Esophagus muscularis mucosa (tissue), 4 donors: ENCODE measurements at places on chromosomes 1 and 21.

DNA sequence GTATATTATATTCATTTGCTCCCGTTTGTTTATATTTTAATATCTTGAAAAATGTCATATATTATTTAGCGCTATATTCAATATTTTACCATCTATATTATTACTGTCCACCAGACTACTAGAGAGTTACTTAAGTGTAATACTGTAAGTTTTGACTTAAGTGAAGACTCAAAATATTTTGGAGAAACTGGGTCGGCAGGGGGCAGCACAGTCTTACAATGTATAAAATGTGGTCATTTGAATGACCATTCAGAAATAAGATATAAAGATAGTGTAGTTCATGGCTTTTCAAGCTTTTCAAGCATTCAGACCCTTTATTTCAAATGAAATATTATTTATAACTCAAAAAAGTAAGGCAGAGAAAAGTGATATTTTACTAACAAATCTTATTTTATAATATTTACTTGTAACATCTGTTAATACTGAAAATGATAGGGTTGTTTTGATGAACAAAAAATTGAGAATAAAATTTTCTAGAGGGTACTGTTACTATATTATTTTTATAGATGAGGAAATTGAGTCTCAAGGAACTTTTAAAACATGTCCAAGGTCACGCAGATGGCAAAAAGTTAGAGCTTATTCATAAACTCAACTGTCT is 89.0 kb upstream of the SERTAD4 start:
- DNase-seq, result no peak

- DNase-seq, result no peak
Observed at GRCh38 chr21:41668686-41669532, 97.9 kb downstream of the RIPK4 start.

DNA sequence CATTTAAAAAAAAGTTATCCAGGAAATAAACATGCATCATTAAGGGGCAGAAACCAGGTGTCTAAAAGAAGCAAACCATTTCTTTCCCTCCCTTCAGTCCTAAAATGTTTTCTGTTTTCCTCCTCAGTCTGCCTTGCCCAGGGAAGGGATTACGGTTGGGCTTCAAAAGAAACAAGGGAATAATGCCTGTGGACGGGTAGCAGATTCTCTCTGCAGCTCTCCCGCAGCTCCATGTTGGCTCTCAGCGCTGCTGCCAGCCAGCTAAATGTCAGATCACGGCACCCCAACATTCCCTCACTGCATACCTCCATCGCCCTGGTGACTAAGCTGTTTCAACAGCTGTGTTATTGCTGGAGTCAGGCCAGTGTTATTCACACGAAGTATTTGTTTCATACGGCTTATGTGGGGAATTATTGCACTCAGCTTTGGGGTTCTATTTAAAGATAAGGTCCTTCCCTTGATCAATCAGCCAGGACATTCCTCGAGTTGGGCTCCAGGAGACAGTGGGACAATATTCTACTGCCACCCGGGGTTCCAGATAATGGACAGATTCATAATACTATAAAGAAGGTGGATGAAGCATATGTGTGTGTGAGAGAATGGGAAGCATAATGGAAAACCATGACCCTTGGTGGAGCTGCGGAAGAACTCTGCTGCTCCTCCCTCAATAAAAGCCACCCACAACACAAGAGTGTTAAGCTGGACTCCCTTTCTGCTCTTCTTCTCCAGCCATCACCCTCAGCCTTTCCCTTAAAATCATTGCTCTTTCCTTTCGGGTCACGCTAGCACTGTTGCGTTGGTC is 58.2 kb downstream of the WLS start:
- DNase-seq, result no peak

GRCh38 chr1:19210772-19211549 is 895 bp upstream of the UBR4 start:
- DNase-seq, result no peak

DNA sequence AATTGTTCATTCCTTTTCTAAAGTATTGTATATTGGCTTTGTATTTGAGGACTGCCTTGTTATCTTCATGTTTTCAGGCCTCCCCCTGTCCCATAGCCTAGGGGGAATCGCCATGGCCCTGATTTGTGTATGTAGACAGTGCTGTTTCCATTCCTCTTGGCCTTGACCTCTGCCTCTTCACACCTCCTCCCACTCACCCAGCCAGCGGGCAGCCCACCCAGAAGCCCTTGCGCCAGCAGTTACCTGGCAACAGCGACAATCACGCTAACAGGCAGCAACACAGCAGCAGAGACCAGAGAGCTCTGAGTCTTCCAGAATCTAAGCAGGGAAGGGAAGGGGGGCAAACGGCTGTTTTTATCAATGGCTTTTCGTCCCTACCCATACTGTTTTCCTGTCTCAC is 50.0 kb upstream of the NPL start:
- peak; percentile 86 for DNase-seq

DNA sequence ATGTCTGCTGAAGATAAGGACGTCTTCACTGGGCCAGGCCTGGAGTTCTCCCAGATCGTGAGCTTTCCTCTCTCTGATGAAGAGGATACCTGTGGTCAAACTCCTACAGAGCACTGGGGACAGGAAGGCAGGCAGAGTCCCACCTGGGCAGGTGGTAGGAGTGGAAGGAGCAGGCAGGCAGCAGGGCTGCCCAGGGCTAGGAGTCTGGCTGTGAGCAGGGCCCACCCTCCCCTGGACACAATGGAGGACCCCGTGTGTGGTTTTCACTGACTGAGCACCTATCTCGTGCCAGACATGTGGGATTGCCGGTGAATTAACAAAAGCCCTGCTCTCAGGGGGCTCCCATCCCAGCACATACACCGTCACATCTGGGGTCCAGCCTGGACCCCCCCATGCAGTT is 4.9 kb upstream of the SAMD11 start:
- DNase-seq, result no peak

DNA sequence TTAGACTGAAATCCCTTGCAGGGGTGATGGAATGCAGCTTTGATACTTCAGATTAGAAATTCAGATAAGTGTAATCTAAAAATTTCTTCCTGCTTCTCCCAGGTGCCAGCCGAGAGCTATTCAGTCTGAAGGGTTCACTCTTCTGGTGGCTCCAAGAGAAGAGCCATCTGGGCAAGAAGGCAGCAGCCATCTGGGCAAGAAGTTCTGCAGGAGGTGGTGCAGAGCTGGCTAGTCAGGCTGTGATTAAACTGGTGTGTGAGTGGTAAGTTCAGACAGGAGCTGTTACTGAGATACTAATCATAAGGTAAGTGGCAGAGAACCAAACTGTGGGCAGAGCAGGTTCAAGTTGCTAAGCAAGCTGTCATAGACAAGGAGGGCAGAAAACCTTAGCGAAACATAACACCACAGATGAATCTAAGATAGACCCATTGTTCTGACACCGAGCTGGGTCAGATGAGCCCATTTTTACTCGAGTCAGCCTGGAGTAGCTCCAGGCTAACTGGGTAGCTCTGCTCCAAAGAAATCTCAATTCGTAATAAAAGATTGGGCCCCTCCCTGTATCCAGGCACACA is 14.4 kb upstream of the TP53BP2 start:
- DNase-seq, result no peak

DNA sequence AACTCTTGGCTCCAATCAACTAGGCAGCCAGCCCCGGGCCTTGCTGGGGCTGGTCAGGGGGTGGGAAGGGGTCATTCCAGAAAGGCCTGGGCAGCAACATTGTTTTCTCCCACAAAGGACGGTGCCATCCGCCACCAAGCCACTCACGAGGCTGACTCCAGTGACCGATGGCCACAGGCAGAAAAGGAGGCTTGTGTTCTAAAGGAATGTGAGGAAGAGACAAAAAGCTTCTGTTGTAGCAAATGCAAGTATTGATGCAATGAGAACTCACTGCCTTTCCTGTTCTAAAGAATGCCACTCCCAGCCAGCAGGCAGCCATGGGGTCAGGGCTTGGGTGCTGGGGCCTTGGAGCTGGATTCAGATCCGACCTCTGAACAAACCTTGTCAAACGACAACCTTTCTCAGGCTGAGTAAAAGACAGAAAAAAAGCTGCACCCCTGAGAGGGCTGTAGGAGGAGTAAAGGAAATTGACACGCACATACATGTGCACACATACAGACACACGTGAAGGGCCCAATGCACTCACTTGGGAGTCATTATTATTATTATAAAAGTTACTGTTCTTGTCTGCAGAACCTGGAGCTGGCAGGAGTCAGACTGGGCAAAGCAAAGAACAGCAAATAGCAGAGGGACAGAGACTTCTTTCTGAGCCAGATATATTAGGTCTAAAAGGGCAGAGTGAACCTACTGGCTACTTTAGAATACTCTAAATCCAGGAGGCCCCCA is 13.9 kb upstream of the PRMT2 start:
- no peak for DNase-seq

- DNase-seq, result peak; percentile 81
Observed at GRCh38 chr1:46822248-46822826, 23.5 kb downstream of the CYP4B1 start.

GRCh38 chr1:191546803-191547202 is 611.5 kb upstream of the RGS18 start:
- DNase-seq, result no peak

GRCh38 chr1:69791311-69791710 is 223.6 kb downstream of the LRRC7 start:
- no peak for DNase-seq

GRCh38 chr1:4362314-4363044 is 291.9 kb upstream of the AJAP1 start:
- no peak for DNase-seq

GRCh38 chr1:149844650-149845255 is 54.6 kb upstream of the BOLA1 start:
- DNase-seq, result no peak

DNA sequence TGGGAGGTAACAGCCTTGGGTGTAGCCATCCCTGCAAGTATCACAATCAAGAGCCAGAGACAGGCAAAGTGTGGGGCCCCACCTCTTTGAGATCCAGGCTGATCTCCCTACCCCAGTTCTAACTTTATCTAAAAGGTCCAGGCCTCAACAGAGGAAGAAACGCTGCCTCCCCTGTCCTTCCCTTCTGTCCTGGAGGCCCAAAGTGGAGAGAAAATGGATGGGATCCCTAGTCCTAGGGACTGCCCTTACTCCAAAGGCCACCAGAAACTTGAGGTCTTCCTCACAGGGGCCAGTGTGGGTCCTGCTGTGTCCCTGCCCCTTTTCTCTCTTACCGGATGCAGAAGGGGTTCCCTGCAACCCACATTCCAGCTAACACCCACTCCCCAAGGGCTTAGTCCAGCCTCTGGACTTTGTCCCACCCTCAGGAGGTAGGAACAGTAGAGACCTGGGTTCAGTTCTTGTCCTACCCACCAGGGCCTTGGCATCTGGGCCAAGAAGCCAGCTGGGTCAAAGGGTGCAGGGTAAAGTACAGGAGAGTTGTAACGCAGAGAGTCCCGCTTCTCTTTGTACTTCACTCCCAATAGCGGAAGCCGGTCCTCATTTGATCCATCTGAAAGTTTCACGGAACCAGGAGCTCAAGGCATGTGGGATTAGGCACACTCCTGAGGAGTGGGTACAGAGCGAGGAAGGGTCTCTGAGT is 1.9 kb downstream of the HDGF start:
- no peak for DNase-seq

DNA sequence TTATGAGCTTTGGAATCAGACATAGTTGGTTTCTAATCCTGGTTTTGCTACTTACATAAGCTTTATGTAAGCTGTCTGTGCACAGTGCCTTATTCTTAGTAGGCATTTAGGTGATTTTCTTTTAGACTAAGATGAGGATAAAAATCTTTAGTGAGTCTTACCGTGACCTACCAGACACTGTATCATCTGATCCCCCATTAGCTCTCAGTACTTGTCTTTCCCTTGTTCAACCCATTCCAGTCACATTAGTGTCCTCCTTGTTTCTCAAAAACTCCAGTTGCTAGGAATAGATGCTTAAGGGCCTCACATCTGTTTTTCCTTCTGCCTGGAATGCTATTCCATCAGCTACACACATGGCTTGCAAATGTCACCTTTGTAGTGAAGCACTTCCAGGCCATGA is 18.8 kb downstream of the PPP1R12B start:
- no peak for DNase-seq

DNA sequence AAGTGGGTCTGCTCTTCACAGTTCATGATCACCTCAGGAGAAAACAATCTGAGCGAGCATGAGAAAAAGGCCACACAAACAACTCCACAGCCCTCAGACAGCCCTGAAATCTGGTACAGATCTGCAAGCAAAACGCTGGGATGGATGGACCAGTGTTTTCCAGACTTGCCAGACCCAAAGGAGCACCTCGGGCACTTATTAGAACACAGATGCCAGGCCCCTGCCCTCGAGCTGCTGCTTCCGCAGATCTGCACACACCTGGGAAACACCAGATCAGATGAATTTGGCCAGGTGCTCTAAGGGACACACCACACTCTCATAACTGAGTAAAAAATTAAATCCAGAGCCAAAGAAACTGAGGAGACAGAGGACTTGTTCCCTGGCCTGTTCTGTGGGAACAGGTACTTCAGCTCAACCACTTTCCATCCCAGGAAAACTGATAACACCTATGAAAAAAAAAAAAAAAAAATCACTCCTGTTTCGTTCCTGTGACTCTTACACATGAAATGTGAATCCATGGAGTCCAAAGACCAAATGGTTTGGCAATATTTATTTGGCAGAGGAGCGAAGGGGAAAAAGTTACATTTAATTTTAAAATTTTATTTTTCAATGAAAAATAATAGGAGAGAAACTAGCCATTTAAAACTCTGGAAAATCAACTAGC is 202.9 kb upstream of the ESRRG start:
- no peak for DNase-seq

DNA sequence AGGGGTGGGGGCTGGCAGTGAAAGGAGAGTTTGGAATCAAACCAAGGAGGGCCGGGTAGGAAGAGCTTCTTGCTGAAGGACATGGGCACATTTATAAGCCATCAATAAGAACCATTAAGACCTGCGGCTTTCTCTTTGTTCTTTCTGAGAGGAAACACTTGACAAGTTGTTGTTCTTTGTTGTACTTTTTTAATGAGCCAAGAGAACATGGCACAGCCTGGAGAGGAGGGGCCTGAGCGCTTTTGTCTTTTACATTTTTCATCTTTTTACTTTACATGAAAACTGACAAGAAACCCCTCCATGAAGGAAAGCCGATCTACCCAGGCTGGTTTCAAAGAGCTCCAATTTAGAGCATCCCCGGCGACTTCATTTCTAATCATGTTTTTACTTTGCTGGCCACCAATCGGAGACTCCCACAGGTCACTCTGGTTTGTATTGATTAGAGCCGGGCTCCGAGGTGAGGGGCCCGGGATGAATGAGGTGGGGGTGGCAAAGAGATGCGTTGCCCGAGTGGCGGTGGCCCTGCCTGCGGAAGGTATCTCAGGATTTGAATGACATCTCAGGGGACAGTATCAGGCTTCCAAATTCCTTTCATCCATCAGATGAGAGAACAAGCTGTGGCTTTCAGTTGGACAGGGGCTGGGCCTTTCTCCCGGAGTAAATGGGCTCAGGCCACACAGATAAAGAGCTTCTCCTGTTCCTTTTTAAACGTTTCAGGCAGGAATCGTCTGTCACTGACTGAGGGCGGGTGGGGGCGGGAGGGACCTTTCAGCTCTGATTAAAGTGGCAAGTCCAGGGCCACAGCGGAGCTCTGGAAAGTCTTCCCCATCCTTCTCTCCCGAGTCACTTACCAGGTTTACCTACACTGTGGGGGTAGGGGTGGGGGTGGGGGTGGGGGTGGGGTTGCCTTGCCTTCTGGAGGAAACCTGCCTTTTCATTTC is 138.8 kb upstream of the ARHGEF16 start:
- no peak for DNase-seq
